ENCODE measurements at places on chromosomes 2 and 18.

DNA sequence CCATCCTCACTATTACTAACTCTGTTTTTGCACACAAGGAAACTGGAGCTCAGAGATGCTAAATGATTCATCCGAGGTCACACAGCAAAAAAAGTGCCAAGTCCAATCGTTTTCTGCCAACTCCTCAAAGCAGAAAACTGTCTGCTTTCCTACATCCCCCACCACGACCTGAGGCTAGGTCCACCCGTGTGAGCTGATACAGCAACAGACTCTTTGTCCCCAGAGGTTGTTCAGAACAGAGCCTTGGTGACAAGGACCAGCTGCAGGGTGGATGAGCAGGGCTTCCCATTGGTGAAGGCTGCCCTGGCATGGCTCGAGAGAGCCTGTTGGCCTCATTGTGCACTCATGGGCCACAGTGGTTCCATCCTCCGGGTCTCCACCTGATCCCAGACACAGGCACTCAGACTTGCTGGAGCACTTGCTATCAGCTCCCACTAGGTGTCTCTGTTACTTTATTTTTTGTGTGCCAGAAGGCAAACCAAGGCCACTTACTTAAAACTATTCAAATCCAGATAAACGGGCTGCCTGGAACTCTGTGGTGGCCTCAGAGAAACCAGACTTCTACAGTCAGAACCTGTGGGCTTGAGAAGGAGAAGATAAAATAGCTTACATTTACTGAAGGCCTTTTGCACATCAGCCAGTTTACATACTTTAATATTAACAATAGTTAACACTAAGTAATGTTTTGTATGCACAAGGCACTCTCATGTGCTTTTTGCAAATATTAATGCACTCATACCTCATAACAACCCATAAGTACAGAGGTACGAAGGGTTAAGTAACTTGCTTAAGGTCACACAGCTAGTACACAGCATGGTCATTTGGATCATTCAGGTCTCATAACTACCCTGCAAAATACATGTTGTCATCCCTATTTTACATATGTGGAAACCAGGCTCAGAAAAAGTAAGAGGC is 62.9 kb upstream of the CTIF start:
- DNase-seq, result no peak

DNA sequence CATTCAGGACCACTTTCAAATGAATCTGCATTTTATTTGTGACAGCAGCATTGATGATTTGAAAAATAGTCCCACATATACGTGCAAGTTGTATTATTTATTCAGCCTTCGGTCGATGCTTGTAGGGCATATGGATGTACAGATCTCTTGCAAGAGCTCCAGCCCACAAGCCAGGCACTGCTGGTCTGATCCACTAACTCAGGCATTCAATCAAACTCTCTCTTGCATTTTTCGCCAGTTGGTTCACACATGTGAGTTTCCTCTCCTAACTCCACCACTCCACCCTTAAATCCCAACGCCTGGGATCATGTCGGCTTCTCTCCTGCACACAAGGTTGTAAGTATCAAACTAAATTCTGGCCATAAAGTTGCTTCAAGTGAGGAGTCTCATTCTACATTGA is 318.7 kb downstream of the CYP26B1 start:
- no peak for DNase-seq

- DNase-seq, result no peak
Observed at GRCh38 chr2:74685408-74685807, 31.4 kb downstream of the SEMA4F start.

DNA sequence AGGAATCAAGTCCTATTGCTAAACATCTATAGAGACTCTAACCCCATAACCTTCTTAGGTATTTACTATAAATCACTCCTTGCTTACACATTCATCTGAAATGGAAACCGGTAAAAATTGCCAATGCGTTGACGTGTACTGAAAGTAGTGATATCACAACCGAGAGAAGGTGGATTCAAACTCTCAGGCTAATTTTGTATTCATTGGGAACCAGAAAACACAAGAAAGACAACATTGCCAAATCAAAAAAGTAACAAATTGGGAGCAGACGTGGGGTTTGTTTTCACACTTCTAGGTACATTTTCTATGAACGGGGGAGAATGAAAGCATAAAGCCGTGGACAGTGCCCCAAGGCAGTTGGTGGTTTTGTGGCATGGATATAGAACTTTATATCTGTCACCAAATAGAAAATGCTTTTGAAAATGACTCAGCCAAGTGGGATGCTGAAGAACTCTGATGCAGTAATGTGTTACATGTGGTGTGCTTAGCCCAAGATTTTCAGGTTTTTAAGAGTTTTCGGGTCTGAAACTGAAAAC is 155.1 kb upstream of the RASGRP3 start:
- DNase-seq, result no peak

GRCh38 chr18:35522130-35522959 is 24.6 kb upstream of the INO80C start:
- DNase-seq, result no peak

DNA sequence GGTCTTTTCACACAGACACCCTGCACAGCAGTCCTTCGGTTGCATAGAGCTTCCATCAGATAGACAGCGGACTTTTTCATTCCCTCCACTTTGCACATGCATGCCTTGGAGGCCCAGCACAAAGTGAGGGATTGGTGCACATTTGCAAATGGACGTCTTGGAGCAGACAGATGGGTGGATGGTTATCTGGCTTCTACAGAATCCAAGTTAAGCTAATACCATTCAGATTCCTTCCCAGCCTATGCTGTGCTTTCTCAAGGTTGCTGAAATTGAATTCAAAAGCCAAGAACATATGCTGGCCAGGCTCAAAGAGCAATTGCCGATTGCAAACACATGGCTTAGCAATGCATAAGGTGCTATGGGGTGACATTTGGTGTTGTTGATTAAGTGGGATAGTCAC is 186.4 kb downstream of the VAPA start:
- DNase-seq, result no peak

- no peak for DNase-seq
Observed at GRCh38 chr2:174603280-174603679, 5.7 kb upstream of the WIPF1 start.

GRCh38 chr2:237863102-237863511 is 3.7 kb downstream of the RAMP1 start:
- peak; percentile 62 for DNase-seq

DNA sequence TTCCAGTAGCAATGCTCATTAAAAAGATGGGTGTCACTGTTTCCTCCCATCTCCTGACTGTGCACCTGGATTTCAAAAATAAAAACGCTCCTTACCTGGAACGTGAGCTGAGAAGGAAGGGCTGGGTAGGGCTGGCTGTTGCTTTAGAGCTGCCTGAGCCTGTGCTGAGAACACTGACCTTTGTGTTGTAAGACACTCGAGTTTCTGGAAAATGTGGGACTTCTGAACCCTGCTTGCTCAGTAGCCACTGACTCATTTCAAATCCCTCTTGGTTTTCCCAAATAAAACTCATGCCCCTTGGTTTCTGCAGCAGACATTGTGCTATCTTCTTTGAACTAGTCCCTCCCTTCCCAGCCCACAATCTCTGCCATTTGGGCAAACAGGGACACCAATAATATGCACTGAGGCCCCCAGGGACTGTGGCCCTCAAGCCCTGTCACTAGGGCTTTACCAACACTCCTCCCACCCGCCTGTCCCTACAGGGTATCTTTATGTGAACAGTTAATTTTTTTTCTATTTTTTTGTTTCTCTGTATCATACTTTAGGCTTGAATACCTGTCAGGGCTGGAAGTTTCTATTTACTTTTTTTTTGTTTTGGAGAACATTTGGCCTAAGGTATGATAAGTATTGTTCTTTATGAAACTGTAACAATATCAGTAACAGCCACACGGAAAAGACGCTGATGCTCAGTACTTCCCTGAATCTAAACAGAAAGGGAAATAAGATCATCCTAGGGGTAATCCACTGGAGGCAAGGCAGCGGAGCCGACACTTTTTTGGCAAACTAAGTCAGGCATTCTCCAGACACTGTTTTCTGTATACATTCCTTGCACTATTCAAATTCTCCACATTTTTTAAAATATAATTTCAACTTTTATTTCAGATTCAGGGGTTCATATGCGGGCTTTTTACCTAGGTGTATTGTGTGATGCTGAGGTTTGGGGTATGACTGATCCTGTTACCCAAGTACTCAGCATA is 280.2 kb downstream of the STK39 start:
- DNase-seq, result no peak

DNA sequence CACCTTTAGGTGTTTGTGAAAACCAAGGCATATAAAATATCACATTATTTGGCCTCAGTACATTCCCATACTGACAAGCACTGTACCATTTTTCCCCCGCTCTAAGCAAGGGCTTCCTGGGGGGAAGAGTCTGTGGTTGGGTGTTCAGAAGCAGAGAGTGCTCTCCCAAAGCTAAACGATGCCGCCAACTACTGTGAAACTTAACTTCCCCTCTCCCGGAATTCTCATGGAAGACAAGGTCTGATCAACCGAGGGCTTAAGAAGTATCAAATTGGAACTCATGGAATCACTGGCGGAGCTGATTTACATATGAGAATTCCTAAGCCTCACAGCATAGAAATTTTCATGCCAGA is 433 bp upstream of the MFF start:
- no peak for DNase-seq

DNA sequence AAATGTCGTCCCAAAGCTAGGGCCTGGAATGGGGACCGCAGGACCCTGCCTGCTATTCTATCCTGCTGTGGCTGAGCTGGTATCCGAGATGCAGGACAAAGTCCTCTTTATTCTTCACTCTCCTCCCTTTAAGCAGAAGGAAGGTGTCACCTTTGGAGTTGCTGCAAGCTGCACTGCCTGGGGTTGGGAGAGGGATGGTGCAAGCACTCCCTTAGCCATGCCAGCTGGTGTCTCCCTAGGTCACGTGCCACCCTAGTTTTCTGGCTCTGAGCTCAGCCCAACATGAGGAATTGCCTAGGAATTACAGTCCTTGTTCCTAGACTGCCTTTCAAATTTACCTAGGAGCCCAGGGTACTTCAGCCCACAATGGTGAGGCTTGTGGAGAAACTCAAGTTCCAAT is 21.4 kb upstream of the FAM228A start:
- no peak for DNase-seq

- DNase-seq, result no peak
Observed at GRCh38 chr2:114661971-114662939, 219.8 kb downstream of the DPP10 start.

GRCh38 chr2:65751408-65751807 is 319.0 kb upstream of the SPRED2 start:
- no peak for DNase-seq

DNA sequence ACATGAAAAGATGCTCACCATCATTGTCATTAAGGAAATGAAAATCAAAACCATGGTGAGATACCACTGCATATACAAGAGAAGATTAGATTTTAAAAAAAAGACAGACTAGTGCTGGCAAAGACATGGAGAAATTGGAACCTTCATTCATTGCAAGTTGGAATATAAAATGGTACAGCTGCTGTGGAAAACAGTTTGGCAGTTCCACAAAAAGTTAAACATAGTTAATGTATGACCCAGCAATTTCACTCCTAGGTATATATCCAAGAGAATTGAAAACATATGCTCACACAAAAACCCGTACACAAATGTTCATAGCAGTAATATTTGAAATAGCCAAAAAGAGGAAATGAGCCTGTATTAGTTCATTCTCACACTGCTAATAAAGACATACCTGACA is 33.7 kb upstream of the MBOAT2 start:
- DNase-seq, result no peak

GRCh38 chr2:195656859-195657633 is at the start of gene SLC39A10:
SLC39A10 (plus strand) TSS chr2:195657226; CDS start chr2:195680043, 22,817 bp downstream.
- DNase-seq, result peak; percentile 99

DNA sequence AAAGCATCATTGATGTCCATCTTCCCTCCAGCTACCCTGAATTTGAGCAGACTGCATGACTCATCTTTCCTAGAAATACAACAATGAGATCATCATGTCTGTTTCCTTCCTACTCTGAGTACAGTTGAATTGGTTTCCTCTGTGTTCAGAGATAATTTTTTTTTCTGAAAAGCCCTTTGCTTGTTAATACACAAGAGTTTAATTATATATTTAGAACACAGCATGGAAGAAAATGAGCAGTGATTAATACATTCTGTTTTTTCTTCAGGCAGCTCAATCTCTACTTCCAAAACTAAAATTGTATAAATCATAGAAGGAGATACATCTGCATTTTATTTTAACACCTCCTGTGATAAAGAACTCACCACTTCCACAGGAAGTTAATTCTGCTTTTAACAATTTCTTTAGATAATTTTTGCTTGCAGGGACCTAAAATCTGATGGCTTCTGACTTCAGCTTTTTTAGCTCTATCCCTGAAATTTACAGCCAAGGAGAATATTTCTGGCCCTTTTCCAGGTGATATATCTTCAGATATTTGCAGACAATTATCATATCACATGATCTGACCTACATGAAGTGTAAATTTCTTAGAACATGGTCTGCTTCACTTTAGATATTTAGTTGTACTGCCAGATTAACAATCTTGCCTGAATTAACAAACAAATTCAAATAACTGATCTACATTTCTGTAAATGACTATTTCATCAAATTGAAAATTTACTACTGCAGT is 249.0 kb downstream of the TRIB2 start:
- no peak for DNase-seq

GRCh38 chr2:71174207-71174606 is 43.8 kb downstream of the MPHOSPH10 start:
- DNase-seq, result no peak

DNA sequence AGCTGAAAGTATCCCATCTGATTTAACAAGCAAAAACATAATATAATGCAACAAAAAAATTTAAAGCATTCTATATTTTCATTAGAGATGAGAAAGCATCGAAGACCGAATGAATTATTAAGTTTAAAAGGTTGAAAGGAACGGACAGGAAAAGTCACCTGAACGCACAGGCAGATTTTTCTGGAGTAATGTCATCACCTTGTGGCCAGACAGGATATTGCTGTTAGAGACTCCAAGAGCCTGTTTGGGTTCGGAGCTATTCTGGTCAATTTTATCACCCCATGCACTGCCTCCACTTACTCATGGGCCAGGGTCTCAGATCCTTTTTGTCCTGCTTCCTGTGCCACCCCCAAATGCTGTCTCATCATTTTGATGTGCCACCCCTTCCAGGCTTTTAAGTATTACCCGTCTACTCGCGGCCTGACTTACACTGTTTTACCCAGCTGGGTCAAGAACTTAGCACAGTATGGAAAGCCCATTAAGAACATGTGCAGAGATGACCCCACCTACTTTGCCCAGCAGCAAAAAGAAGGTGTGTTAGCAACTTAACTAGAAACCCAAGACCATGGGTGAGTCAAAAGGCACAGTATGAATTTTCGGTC is 27.3 kb downstream of the GKN2 start:
- no peak for DNase-seq

- no peak for DNase-seq
Observed at GRCh38 chr2:204340511-204340910, 204.8 kb upstream of the PARD3B start.

DNA sequence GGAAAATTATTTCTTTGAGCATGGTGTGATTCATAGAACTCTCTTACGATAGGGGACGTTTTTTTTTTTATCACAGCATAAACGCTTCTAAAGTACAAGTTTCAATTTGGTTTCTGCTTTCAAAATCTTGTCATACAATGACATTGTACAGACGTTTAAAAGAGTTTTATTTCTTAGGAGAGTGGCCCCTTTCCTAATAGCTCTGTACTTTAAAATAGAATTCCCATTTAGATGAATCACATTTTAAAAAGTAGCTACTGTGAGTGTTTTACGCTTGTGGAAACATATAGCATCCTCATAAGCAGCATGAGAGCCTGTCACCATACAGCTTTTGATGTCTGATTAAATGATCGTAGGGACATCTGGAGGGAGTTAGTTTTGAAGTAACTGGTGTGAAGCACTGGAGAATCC is 510.9 kb downstream of the PARD3B start:
- DNase-seq, result no peak

- DNase-seq, result no peak
Observed at GRCh38 chr2:5818961-5819600, 126.9 kb downstream of the SOX11 start.

- DNase-seq, result no peak
Observed at GRCh38 chr2:120209427-120210269, 13.6 kb downstream of the TMEM185B start.

Data from coronary artery (tissue), 2 donors.